ENCODE measurements at places on chromosomes 2 and 18.

DNA sequence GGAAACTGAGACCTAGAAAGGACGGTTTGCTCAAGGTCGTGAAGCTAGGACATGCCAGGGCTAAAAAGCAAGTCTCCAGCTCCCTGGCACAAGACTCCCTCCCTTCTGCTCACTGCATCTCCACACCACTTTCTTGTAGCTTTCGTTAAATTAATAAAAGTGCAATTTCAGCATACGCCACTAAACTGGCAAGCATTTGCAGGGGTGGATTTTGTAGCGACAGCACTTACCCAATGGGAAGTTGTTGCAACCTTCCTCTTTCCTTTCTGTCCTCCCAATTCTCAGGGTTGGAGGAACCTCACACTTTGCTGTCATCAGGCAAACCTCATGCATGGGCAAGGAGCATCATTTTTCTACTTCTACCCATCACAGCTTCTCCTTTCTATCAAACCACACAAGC, 7.4 kb upstream of the RHOB start:
- no peak for DNase-seq

GRCh38 chr2:71882236-71882946, 265.3 kb downstream of the CYP26B1 start:
- no peak for DNase-seq

- no peak for DNase-seq
These were observed 421.7 kb downstream of the RNF144A start for GRCh38 chr2:7338961-7339360.

DNA sequence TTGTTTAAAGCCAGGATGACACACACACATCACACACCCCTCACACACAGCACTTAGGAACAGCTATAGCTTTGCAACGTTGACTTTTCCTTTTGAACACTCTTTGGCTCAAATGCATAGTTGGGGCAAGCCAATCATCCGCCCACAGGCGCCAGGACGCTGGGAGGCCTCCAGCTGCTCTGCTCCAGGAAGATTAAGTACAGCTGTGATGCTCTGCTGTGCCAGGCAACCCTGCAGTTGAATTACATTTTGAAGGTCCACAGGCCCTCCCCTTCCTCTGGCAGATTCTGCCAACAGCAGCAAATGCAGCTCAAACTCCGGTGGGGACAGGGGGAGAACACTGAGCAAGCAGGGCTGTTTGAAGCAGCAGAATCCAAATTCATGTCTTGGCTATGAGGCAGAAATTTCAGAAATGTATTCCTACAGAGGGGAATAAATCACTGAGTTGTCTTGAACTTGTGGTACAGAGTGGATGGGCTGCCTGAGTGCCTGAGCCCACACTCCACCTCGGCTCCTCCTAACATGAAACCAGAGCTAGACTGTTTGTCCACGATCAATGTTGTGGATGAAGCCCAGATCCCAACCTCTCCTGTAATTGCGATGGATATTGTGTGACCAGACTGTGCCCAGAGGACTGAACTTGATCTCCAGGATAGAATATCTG, 86.5 kb upstream of the PPP1CB start:
- no peak for DNase-seq

DNA sequence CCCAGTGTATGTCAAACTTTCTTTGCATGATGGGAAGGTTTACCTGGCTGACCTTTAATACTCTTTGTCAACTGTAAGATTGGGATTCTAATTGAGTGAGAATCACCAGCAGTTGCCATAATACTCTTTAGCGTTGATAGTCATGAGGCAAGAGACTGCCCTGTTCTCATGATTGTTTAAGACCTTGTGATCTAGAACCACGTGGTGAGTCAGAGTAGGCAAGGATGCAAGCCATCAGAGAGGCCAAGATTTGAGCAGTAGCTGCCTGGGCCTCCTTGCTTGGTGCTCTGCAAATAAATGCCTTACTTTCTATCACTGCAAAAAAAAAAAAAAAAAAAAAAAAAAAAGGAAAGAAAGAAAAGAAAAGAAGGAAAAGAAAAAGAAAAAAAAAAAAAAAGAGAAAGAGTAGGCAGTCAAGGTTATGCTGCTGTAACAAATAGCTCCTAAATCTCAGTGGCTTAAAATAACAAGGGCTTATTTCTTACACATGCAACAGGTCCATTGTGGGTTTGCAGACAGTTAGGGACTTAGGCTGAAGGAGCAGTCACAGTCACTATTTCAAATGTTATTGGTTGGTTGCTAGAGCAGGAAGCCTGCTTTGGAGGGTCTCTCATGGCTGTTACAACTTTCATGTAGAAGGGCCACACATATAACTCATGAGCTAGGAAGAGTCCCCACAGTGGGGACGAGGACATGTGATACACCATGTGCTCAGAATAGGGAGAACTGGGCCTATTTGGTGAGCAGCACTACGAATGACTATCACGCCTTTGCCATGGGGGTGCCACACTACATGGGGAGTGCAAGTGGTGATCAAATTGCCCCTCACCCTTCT, 21.7 kb downstream of the IL1R2 start:
- DNase-seq: no peak

DNA sequence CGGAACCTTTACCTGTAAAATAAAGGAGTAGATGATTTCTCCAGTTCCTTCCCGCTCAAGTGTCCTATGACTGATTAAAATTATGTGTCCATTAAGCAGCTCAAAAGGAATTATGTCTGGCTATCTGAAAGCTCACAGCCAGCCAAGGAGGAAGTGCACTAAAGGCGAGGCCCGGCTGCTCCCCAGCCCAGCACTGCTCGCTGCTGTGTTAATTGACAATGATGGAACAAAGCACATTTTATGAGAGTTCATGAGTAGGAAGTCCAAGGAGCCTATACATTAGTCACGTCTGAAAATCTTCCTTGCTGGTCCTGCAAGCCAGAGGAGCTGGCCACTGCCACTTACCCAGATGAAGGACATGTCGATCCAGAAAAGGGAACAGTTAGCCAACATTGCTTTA, 14.3 kb downstream of the TTC32 start:
- no peak for DNase-seq

DNA sequence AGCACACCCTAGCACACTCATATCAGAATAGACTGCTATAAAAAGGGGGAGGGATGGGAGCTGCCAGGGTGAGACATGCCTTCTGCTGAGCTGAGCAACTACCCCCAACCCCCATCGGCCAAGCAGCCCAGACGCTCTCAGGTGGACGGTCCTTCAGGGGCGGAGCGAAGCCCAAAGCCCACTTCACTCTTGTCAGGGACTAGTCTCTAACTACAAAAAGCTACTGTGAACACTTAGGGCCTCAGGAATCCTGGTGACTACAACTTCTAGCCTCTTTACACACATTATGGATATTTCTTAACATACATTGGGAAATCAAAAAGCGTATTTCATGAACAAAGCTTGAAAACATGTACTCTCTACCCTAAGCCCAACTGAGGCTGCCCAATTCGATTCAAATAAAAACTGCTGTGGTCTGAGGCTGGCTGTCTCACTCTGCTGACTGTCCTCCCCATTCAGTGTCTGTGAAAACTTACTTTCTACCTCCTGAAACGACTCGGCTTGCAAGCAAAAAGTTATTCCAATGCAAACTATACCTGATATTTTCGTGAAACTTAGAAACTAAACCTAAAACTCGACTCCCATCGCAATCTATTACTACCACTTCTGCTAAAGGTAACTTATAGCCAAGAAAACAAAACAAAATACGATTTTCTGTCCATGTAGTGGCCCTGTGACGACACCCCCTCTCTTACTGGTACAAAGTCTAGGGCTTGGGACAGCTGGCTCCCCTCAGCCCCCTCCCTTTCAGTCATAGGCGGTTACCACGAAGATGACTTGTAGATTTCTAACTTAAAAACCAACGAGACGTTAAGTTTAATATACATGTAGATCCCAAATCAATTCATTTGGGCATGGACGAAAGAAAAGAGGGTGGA, 1.2 kb downstream of the SERTAD2 start:
- no peak for DNase-seq

DNA sequence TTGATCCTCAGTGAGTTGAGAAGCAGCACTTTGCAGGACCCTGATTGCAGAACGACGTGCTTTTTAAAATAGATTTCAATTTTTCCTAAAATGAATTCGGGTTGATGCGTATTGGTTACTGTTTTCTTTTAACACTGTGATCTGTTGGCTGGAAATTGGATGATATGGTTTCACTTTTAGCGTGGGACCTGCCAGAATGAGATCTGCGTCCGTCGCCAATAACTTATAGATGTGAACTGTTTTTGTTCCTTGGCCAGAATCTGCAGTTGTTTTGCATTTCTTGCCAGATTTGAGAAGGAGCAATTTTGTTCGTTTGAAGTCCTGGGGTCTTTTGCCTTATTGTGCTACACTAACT, 703 bp downstream of the UGGT1 start:
- no peak for DNase-seq

GRCh38 chr2:38723173-38723572, 28.0 kb downstream of the SRSF7 start:
- no peak for DNase-seq

GRCh38 chr2:234178330-234179030, 128.0 kb downstream of the SPP2 start:
- no peak for DNase-seq

DNA sequence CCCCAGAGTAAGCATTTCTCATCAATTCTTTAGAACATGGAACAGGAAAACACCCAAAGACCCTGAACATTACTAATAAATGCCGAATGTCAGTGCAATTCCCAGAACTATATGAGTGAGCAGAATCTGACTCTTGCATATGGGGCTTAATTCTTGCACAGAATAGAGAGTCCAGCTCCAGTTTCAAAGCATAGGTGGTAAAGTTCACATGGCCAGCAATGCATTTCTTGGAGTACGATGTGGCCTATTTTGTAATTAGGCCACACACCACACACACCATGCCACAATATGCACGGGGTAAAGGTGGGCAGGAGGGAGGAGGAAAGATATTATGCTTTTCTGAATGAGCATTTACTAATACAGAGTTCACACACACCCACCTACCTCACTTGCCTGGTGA, 56.5 kb downstream of the PLA2R1 start:
- DNase-seq: no peak

DNA sequence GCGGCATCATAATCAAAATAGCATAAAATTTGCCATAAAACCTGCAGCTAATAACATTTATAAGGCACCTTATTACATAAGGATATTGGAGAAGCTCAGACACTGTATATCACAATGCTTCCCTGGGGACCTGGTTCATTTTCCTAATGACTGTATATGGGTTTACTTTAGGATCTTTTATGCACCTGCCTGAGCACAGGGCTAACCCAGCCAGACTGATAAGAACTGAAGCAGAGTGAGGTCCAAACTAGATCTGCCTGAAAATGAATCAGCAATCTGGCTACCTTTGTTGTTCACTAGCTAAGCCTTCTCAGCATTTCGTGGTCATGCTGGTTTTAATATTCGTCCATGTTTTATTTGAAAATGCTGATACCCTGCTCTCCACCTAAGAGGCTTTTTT, 1922.3 kb upstream of the CELF4 start:
- DNase-seq: no peak

DNA sequence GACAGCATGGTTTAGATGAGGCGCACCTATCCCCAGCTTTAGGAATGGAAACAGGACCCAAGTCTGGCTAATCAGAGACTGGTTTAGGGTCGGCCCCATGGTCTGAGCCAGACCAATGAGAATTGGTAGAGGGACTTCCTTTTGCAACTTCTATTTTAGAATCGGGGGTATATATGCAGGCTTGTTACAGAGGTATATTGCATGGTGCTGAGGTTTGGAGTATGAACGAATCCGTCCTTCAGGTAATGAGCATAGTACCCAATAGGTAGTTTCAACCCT, 1.5 kb upstream of the BOLA3 start:
- DNase-seq: no peak

DNA sequence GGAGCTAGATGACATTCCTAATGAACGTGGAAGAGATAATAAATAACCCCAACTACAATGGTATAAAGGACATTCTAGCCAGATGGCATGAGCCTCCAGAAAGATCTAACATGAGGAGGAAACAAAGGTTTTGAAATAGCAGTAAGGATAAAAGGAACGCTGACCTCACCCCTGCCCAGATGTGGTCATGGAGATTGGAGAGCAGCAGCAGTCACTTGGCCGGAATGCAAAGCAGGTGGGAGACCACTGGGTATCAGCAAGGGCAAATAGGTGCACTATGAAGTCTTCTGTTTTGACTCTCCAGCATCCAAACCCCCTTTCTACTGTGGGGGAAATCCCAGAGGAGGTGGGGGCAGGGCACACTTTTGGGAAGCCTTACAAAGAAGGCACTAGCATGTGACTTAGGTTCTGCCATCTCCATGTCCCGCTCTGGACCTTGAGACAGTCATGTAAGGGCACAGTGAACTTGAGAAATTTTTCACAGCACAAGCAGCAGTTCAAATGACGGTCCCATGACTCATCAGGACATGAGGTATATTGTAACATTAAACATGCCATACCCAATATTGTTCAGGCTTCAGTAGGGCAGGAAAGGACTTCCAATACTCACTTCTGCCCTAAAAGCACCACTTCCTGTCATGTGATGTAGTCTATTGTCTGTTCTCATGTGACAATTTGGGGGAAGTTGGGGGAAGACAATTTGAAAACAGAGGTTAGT, 55.2 kb downstream of the METTL4 start:
- no peak for DNase-seq

GRCh38 chr2:49943944-49944778, 789.8 kb upstream of the FSHR start:
- DNase-seq: no peak

- no peak for DNase-seq
These were observed 36.7 kb downstream of the IL1R2 start for GRCh38 chr2:102028470-102028869.

- no peak for DNase-seq
These were observed 1.3 kb downstream of the RASGRP3 start for GRCh38 chr2:33477473-33478468.

DNA sequence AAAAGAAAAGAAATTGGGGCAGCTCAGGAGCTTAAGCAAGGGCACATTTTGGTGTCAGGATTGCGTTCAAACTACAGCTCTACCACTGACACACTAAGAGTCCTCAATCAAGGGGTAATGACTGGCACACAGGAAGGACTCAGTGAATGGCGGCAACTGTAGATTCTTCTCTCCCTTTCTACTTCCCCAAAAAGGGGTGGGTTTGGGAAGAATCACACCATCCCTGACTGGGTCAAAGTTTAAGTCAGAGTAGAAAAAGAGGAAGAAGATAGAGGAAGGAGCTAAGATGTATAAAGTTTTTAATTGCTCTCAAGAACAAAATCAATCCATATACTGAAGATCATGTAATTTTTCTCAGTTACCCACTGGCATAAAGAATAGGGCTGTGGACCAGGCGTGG, 2.6 kb downstream of the NLRC4 start:
- DNase-seq: no peak

GRCh38 chr2:178297091-178297411, 102.7 kb downstream of the OSBPL6 start:
- no peak for DNase-seq

- DNase-seq: no peak
These were observed 81.3 kb upstream of the EPB41L3 start for GRCh38 chr18:5625076-5625475.

Data from stimulated activated CD8-positive, alpha-beta memory T cell treated with anti-CD3 and anti-CD28 coated beads, Interleukin-4, amount 100 ng/mL, for 1 hour (primary cell).